ENCODE measurements at places on chromosomes 2 and 18. TPM values are rescaled to one million over a fixed set of nuclear protein-coding genes. Genes with fewer than 3 reads are reported as not detected.

GRCh38 chr18:24540896-24541295 lies 80.5 kb downstream of the HRH4 start:
- DNase-seq: no peak

GRCh38 chr2:158463496-158464095 lies 6.8 kb downstream of the PKP4 start:
- no peak for DNase-seq

DNA sequence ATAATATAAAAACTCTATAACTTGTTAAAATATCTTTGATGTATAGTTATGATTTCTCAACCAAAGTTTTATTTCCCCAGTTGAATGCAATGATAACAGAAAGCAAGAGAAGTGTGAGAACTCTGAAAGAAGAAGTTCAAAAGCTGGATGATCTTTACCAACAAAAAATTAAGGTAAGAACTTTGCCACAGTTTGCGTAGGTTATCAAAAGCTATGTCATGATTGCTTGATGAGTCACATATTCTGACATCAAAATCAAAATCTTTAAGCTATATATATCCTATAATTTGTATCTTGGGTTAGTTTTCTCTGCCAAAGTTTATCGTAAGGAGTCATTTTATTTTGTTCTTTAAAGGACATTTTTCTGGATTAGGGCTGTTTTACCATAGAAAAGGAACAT lies 35.0 kb downstream of the NDC80 start:
- no peak for DNase-seq

AMER3 gene
- polyA plus RNA-seq: not detected

DNA sequence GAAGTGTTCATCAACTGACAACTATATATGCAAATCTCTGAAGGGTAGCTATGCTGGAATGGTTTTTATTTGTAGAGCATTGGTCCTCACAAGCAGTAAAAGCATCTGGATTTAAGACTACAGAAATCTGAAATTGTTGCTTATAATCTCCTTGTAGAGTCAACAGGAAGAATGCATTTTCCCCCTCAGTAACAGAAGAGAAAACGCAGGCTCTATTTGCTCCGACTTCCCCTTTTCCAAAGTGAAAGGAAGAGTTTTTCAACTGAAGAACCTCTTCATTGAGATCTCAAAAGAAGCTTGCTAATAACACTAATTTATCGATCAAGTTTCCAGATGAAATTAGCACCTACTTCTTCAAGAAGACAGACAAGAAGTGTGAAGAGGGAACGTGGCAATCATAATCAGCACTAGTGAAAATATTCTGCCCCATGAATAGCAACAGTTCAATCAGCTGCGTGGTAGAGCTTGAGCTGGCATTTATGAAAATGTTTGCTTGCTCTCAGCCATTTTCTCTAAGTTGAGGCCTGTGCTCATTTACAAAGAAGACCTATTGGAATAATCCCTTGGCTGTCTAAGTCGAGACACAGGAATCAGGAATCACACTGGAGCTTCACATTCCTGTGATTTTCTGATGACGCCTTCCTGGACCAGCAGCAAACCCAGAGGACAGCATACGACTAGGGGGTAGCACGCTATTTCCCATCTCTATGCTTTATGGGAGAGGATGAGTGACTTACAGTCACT lies 43.7 kb downstream of the TGIF1 start:
- no peak for DNase-seq

- DNase-seq: no peak
These were observed 431.6 kb downstream of the METTL4 start for GRCh38 chr18:2139691-2140090.

PDCD1 gene
- polyA plus RNA-seq: not detected

DNA sequence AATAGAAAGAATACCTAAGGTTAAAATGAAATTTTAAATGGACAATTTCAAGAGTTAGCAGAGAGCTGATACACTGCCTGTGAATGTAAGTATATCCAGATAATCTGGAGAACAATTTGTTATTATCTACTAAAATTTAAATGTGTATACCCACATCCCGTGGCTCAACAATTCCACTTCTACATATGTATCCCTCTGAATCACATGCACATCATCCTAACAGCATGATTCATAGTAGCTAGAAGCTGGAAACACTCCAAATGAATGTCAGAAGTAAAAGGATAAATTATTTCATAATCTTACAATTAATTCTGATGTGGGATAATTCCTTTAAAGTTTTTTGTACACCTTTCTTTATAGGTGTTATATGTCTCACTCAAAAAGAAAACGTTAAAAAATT lies 87.9 kb downstream of the CNTNAP5 start:
- DNase-seq: no peak

APCDD1 gene
- polyA plus RNA-seq: not detected

DNA sequence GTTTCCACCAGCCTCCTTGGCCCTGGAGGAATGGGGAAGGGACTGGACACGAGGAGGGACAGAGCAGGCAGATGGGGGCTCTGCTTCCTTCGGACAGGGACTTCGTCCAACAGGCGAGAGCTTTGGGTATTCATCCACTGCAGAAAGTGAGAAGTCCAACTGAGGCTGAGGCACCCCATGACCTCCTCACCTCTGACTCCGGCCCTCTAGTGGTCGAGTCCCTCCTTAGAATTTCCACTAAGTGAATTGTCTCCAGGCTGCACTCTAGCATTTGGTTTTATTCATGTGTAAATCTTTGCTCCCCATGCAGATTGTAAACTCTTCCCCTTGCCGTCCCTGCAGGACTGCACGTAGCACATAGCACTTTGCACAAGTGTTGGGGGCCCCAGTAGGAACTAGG lies 75.6 kb downstream of the TMEM247 start:
- no peak for DNase-seq

- no peak for DNase-seq
These were observed 298.0 kb downstream of the ZNF407 start for GRCh38 chr18:74895686-74896085.

DNA sequence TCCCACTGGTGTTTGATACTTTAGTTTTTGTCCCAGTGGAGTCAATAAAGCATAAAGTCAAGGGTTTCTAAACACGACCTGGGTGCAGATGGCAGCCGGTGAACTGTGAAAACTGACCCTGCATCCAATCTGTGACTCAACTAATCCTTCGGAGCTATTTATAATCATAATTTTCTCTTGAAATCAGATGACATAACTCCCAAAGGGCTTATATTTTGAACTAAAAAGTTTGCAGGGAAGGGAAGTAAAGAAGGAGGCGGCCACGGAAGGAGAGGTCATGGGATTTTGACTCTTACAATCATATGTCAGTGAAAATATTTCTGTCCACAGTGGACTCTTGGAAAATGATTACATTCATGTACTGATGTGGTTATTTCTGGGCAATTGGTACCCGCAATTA lies 178.5 kb downstream of the PDE1A start:
- DNase-seq: no peak

LINC00305 gene
- not detected for polyA plus RNA-seq

DNA sequence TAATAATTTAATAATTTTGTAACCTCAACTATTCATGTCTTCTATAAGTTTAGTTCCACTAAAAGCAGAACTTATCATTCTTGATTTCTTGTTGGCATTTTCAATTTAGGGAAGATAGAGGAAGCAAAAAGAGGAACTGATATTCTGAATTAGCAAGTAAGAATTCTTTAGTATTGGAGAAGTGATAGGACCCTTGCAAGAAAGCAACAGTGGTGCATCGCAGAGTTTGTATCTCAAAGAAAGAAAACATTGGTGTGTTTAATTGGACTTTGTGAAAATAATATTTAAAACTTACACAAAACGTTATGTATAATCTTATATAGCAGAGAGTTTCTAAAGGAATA lies 36.5 kb upstream of the TNFRSF11A start:
- DNase-seq: no peak

DNA sequence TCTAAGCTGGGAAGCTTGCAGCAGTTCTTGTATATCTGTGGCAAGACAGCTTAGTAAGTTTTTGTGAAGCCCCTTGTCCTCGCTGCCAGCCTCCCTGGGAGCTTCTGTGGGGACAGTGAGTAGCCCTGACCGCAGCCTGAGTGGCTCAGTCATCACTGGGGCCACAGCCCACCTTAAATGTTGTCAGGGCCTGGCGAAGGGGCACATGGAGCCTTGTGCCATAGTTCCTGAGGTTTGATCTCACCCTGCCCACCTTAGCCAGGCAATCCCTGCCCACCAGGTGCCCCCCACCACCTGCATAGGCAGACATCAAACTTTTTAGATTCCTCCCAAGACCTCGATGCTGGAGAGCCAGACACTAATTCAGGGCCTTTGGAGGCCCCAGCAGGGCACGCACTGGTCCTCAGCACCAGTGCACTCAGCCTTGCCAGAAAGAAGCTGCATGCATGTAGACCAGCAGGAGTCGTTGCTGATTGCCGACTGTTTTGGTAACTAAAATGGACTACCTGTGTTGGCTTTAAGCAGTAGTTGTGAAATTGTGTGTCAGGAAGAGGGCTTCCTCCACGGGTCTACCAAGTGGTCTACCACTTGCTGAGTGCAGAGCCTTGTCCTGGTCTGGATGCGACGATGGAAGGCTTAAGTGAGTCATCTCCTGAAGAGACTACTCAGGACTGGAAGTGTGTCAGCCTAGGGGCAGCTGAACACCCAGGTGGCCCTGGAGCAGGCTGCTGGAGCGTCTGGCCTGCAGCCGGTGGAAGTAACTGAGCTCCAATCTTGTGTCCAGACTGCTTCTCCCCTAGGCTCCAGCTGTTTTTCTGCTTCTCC lies 233.1 kb downstream of the SEPTIN10 start:
- DNase-seq: no peak

DNA sequence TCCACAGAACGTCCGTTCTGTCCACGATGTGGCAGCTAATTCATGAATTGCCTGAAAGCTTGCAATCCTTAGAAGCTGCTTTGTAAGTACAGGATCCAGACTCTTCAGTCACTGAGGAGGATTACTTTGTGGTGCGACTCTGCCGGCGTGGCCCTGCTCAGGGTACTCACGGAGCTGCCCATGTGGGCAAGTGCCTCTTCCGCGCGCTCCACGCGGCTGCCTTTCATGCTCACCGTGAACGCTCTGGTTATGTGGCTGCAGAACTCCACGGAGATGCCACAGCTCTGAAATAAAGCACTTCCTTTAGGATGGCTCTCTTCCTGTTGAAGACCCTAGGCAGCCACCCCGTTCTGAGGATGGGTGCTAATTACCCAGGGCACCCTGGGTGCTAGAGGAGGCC lies 31.0 kb downstream of the RMC1 start:
- DNase-seq: no peak

All from AG04450 (cell line).